Spinal cord (tissue), 10 donors: ENCODE measurements at places on chromosomes 7 and 10. TPM values are rescaled to one million over a fixed set of nuclear protein-coding genes. Genes with fewer than 3 reads are reported as not detected.

GRCh38 chr10:130737186-130737585, 574.3 kb downstream of the TCERG1L start:
- no peak for DNase-seq

DNA sequence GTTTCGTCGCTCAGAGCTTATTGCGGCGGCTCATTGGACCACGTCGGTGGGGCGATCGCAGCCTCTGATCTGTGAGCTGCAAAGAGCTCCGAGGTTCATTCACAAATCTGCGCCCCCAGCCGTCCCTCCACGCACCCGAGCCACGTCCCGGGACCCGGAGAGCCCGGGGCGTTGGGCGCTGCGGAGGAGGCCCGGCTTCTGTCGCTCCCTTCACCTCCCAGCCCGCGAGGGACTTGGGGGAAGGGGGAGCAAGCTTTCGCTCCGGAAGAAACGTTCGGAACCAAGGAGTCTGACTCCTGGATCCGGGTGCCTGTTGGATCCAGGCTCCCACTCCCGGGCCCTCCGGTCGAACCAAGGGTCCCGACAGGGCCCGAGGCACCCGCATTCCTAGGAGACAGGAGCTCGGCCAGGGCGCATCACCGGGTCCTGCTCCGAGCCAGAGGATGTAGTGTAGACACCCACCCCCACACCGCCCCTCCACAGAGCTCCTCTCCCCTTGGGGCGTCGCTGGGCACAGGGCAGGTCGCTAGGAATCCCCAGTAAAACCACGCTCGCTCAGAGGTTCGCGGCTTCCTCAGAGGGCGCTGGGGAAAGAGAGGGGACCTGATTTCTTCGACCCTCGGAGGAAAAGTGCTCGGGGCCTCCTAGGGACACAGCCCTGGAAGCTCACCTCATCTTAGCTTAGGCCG, 7.9 kb upstream of the EN2 start:
- DNase-seq, result no peak

The TRIM50 gene
- not detected for total RNA-seq

DNA sequence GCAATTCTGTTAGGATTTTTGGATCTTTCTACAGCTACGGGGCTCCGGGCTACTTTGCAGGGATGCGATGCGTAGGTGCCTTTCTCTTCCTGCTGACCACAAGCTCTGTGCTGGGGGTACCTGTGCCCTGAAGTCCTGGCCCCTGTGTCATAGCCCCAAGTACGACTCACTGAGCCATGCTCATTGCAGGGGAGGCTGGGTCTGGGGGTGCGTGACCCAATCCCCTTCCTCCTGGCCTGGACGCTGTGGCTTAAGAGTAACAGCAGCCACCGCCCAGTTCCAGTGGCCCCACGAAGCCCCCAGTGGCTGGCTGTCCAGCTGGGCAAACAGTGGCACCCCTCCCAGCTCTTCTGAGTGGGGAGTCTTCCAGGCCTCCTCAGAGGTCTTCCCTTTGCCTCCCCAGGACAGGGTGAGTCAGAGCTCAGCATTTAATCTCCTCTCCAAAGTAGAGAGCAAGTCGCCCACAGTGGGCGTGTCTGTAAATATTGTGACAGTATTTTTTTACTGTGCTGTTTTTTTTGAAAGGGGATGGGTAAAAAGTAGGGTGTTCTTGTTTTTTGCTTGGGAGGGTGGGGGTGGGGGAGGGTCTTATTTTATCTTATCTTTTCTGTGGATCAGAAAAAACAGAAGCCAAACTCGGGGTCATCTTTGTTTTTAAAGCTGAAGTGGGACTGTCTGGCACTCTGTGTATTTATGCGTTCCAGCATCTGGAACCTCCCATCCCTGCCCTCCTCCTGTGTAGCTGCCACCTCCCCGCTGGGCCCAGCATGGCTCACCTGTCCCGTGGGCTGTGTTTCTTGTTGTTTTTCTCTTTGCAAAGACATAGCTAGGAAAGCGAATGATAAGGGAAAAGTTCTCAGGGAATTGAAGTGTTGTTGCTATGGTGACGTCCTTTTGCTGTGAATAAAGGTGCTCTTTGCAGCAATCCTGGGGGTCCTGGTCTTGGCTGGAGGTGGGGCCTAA, 8.2 kb downstream of the LFNG start:
- DNase-seq, result no peak

DNA sequence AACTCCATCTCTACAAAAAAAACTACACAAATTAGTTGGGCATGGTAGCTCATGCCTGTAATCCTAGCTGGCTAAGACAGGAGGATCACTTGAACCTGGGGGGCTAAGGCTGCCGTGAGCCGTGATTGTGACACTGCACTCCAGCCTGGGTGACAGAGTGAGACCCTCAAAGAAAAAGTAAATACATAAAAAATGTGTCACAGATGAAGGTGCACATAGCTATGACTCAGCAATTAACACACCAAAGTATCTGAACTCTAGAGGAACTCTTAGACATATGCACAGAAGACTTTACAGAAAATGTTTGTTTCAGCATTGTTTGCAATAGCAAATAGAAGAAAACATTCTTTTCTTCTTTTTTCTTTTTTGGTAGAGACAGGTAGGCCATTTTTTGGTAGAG, 8.3 kb downstream of the C10orf62 start:
- no peak for DNase-seq

The SMKR1 gene
- total RNA-seq, result 2.4 TPM

The MMP21 gene
- total RNA-seq, result 0.40 TPM

GRCh38 chr10:49228677-49229076, 40.5 kb upstream of the TMEM273 start:
- no peak for DNase-seq

The CPN1 gene
- 0.69 TPM for total RNA-seq

DNA sequence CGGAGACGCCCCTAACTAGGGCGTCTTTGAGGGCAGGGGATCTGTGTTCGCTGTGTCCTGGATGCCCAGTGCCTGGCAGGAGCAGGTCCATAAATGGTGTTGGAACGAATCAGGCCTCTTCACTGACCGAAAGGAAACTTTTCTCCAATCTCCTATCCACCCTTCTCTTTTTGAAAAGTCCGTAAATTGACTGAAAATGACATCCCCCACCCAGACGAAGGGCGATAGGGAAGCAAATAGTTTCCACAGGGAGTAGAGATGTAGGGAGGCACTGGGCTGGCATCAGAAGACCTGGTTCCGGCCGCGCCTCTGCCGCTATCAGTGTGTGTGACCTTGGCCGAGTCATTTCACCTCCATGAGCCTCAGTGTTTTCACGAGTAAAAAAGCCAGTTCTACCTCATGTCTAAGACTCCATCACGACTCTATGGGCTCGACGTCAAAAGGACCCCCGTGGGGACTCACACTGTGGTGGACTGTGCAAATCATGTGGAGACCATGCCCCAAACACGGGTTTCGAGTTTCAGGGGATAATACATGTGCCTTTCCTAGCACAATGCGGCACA, 497 bp upstream of the RAB11FIP2 start:
- DNase-seq, result no peak

DNA sequence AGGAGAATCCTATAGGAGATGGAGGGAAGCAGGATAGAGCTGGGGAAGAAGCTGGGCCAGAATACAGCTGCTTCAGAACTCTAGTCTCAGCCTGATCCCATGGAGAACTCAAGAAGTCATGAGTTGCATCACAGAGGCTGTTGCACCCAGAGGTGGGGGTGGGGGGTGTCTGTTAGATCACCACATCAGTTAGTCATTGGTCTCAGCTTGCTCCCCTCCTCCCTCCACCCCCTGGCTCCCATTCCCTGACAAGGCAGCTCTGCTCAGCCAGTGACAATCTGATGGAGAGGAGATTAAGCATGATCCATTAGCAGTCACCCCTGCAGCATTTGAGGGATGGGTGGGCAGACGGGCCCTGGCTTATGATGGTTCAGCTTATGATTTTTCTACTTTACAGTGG, 58.4 kb upstream of the FGL2 start:
- no peak for DNase-seq

DNA sequence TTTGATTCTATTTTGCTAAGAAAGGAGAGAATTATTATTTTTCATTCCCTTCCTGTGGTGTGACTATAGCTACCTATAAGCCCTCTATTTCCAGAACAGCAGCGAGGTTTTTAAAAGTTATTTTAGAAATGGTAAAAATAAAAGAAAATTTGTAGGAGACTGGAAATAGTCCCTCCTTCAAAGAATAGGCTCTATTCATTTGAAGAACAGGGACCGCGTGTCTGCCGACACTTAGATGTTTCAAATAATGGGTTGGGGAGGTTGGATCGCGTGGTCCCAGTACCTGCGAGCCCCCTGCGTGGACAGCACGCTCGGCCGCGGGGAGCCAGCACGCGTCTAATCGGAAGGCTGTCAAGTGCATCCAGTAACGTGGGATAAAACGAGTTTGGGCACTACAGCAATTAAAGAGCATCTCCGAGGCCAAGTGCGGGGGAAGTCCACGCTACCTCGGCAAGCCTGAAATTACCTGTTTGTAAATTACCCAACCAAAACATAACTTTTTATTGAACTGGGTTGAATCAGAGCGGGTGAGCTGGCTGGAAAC, 1.0 kb downstream of the CACNA2D1 start:
- peak; percentile 68 for DNase-seq

DNA sequence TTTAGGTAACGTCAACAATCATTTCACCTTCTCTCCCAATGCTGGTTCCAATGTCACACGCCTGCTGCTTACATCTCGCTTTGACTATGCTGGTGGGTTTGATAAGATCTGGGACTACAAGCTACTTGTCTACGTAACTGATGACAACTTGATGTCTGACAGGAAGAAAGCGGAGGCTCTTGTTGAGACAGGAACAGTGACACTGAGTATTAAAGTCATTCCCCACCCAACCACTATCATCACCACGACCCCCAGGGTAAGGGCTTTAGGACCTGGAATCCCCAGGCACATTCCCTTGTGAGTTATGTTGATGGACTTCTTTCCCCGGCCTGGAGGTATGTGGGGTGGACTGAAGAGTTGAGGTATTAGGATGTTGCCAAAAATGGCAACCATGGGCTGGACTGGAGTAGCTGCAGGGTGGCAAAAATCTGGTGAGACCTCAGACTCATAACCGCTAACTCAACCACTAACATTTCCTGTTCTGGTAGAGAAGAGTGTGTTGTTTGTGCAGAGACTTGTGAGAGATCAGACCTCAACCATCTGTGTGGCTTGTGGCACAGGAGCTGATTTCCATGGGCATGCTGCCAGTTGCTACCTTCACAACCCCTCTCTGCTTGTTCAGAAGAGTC, 59.2 kb downstream of the CDHR3 start:
- DNase-seq, result peak; percentile 50

The CCL26 gene
- total RNA-seq, result not detected

- no peak for DNase-seq
Observed at GRCh38 chr7:132292803-132293202, 283.5 kb downstream of the PLXNA4 start.

GRCh38 chr10:47326927-47327330, 4.7 kb downstream of the GDF2 start:
- no peak for DNase-seq
